Dermis microvascular lymphatic vessel endothelial cell (primary cell): ENCODE measurements at places on chromosomes 6 and 20.

- no peak for DNase-seq
These were observed 62.4 kb downstream of the TNFRSF21 start for GRCh38 chr6:47247227-47247797.

DNA sequence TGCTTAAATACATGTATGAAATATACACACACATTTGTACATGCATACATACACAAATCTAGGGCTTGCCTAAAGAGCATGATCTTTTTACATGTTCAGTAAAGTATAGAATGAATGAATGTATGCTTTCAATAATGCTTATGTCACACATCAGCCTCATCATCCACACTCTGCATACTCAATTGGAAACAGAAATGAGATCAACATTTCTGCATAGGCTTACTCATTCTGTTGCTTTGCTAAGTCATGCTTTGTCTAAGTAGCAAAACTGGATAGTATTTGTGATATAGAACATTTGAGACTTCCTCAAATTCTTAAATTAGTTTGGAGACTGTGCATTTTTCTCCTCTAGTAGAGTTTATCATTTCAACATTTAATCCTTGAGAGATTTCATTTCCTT, 343.3 kb downstream of the ADGRB3 start:
- no peak for DNase-seq

DNA sequence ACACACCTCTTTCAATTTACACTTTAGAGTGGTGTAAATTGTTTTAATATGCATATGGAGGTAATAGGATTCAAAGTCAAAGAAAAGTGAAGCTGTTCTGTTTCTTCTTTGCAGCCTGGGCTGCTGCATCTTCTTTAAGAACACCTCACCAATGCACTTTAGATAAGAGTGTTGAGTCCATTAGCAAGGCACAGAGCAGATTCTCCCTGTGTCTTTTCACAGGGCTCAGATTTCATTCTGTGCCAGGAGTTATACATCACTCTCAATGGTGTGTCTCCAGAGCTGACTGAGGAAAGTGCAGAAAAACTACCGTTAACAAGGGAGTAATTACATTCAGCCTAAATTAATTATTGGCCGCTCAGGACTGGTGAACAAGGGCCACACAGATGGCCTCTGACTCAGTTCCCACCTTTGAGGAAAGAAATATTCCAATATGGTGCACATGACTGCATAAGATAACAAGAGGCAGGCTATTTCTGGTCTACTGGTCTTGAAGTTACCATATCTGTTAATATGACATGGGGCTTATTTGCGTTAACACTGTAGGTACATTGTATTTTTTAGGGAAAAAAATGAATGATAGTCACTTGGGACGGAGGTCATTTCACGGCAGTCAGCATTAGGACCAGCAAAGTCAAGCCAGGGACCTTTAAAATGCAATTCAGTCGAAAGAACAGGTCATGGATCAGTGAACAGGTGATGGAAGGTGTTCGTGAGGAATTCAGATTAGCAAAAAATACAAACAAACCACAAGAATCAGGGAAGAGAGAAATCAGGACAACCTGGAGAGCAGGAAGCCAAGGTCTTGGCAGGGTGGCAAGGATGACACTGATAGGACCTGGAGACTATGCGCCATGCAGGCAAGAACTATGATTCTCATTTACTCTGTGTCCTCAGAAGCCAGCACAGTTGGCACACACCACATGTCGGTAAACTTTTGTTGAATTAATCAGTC, 203.7 kb downstream of the TBX18 start:
- no peak for DNase-seq

GRCh38 chr6:102023977-102024657, 630.6 kb downstream of the GRIK2 start:
- no peak for DNase-seq

DNA sequence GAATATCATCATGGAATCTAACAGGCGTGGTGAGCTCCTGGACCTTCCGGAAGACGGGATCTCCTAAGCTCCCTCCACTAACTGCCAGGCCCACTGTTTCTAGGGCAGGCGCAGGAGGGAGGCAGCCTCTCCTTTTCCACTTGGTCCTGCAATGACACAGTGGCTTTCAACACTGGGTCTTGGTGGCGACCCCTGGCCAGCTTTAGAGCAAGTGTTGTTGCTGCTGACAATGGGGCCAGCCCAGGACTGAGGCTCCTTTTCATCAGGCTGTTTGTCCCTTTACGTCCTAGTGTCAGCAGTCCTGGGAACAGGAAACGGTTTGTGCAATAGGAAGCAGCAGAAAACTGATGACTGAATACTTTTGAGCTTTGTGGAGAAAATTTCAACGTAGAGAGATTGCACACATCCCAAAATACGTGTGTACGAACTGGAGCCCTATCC, 9.7 kb upstream of the QKI start:
- DNase-seq = peak; percentile 87

DNA sequence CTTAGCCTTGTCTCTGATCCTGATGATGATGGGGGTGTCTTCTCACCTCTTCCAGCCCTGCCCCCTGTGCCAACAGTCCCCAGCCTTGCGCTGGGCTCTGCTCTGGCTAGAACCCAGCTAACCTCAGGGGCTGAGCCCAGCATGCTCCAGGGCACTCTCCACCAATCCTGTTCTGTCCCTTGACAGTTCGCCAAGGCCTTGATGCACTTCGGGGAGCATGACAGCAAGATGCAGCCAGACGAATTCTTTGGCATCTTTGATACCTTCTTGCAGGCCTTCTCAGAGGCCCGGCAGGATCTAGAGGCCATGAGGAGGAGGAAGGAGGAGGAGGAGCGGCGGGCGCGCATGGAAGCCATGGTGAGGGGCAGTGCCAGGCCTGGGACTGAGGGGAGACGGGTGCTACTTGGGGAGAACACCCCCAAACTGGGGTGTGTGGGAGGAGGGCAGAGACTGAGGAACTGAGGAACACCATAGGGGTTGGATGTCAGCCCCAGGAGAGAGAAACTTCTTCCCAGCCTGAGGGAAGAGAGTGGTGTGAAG, 33.1 kb downstream of the MOCS1 start:
- DNase-seq = no peak

- DNase-seq = no peak
These were observed 18.1 kb downstream of the UQCC2 start for GRCh38 chr6:33693186-33694105.

GRCh38 chr6:64330694-64331307, 695.2 kb downstream of the PHF3 start:
- DNase-seq = peak; percentile 27

DNA sequence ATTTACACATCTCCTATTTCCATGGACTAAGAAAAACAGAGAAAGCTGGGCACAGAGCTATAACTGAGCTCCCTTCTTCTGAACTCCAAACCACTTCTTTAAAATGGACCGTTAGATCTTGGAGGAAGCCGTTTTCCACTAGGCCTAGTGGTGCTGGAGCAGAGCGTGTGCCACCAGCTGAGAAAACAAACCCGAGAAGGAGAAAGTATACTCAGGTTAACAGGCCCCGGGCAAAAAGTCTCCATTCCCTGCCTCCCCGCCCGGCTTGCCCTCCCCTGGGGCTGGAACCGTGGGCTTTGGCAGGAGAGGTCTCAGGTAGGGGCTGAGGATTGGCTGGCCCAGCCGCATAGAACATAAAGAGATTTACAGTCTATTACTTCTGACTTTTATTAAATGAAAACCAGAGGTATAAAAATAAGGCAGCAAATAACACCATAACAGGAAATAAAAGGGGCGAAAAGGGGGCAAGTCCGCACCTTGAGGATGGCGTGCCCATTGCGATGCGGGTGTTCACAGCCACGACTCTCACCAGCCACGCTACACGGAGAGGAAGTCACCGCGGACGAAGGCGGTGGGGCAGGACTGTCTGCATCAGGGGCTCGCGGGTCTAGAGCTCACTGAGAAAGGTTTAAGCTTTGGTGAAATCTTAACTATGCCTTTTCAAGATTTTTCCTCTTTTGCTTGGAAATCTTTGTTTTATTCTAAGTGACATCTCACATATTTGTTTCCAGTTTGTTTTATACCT, 191.2 kb upstream of the GMDS start:
- no peak for DNase-seq

DNA sequence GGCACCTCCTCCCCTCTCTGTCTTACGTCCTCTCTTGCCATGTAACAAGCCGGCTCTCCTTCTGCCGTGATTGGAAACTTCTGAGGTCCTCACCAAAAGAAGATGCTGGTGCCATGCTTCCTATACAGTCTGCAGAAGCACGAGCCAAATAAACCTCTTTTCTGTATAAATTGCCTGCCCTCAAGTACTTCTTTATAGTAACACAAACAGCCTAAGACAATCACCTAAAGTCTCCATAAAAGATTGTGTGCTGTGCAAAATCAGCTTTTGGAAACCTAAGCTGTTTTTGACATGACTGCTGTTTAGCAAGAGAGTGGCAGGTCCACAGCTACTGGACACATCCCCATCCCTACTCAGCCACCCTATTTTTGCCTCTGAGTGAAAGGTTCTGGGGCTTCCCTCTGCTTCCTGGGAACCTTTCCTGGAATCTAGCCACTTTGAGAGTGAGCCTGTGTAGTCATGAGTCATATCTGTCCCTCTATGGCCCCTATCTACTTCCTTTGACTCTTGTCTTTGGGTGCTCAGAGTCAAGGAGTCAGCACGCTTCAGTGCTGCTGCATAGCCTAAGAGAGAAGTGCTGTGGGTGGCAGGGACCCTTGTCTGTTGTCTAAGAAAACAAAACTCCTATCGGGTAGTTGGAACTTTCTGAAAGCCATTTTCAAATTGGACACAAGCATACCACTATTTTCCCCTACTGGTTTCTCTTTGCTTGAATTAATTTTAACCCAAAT, 110.0 kb downstream of the PPP1R14C start:
- no peak for DNase-seq

DNA sequence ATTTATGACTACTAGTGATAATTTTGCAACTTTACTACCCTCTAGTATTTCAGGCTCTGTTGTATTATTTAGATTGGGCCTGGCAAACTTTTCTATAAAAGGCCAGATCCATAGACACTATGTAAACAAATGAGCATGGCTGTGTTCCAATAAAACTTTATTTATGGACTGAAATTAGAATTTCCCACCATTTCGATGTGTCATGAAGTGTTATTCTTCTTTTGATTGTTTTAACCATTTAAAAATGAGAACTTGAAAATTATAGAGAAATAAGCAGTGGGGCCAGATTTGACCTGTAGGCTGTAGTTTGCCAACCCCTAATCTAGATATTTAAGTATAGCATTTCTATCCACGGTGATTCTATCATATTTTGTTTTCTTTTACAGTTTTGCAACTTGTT, 61.5 kb upstream of the TFB1M start:
- DNase-seq = no peak

- no peak for DNase-seq
These were observed 3.6 kb upstream of the SLC12A5 start for GRCh38 chr20:46025376-46025783.

DNA sequence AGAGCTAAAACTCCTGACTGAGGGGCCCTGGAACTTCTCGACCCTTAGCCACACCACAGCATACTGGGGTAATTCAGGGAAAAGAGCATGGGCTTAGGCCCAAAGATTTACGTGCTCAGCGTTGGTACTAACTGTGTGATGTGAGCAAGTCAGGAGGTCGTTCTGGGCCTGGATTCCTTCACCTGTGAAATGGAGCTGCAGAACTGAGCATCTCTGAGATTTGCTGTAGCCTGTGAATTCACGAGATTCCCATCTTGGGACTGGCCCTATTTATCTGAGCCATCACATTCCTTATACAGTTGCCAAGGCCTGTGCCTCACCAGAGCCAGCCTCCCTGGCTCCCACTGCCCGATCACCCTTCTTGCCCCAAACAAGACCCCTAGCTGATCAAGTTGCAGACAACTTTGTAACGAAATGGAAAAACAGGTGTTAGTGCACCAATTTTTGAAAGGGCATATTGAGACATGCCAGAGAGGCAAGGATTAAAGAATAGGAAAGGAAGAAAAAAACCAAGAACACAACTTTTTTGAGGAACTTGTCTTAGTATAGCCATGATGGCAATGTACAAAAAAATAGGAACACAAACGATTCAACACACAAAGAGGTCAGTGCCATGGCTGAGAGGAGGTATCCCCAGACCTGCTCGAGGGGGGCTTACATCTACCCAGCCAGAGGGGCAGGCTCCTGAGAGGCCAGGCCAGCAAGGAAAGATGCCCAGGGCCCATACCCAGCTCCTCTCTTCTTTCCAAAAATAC, 323.0 kb upstream of the JARID2 start:
- no peak for DNase-seq

DNA sequence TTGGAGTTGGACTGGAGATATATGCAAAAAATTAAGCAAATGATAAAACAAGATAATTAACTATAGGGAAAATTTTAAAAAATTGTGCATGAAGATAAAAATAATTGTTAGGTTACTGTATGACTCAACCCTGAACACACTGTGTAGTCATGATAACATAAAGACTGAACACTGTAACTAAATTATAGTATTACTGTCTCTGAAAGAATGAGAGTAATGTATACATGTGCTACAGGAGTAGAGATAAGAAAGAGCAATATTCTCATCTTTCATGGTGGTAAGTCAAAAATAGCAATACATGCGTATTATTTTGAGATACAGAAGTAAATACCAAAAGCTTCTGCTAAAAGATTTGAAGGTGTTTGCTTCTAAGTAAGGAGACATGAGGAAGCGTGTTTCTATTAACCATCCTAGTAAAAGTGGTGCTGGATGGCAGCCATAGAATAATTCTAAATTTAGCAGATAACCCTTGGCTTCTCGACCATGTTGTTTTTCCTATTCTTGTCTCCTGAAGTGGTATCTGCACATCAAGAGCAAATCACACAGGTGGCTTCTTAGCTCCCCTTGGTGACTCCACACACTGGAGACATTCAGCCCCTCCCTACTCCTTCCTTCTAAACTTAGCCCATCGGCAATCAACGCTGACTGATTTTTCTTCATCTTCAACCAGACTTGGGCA, 390.6 kb upstream of the PLCB4 start:
- no peak for DNase-seq

- DNase-seq = no peak
These were observed 779 bp downstream of the HEBP2 start for GRCh38 chr6:138404666-138405337.

GRCh38 chr6:146870760-146871159, 272.0 kb downstream of the ADGB start:
- no peak for DNase-seq

DNA sequence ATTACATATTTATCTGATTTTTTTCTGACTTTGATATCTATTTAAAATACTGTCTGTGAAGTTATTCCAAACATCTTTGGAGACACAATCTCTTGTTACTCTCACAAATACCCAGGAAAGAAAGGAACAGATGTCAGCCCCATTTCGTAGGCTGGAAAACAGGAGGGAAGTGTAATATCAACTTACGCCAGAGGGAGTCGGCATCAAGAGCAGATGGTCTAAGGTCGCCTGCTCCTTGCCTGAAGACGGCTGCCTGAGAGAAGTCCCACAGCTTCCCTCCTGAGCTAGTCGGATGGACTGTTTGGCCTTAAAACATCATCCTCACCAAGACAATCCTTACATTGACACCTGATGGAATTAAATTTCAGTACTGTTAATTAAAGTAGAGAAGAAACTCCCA, 13.4 kb downstream of the CST7 start:
- DNase-seq = no peak
